ENCODE measurements at places on chromosomes 3 and 15.

- DNase-seq: no peak
These were observed 3.5 kb downstream of the SEMA5B start for GRCh38 chr3:123024056-123024455.

- no peak for DNase-seq
These were observed 16.1 kb downstream of the FGF7 start for GRCh38 chr15:49438962-49439631.

DNA sequence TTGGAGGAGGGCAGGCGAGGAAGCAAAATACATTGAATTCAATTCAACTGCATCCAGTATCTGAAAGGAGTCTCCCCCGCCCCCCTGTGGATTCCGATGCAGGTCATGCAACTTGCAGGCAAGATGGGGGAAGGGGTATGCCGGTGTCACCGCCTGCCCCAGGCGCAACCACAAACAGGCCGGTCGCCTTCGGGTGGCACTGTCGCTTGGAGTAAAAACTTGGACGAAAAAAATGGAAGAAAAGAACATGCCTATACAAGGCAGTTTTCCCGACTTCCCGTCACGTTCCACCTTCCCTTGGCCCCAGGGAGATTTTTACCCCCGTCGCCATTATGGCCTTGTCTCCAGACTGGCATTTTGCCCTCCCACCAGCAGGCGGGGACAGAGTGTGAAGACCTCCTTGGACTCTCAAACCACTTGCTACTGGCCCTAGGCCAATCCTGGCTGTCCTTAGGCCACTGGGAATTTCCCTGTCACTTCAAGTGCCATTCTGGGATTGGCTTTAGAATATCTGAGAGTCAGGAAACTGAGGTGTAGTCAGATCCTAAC, 1.6 kb upstream of the NTRK3 start:
- DNase-seq: peak; percentile 5

- no peak for DNase-seq
These were observed 77.6 kb downstream of the TOP2B start for GRCh38 chr3:25587094-25587493.

- DNase-seq: no peak
These were observed 707.8 kb upstream of the LMCD1 start for GRCh38 chr3:7793786-7794185.

Measured in NCI-H748 treated with DMSO at 0.1 percent for 48 hours (cell line).